ENCODE measurements at places on chromosomes 5 and 9.

- H3K36me3 ChIP-seq: no peaks in the 10 kb centered on the region
- no peaks in the 10 kb centered on the region for H3K27me3 ChIP-seq
- H3K4me3 ChIP-seq: no peak overlapping the region
- H3K4me1 ChIP-seq: peaks cover 1% of the 10 kb centered on the region
Measured at GRCh38 chr9:110308633-110309038, 29.0 kb downstream of the TXNDC8 start.

GRCh38 chr9:69444021-69444420, 119.0 kb downstream of the ENTREP1 start:
- H3K27me3 ChIP-seq: no peaks in the 10 kb centered on the region
- H3K4me3 ChIP-seq: no peak overlapping the region
- DNase-seq: no peak
- no peaks in the 10 kb centered on the region for H3K36me3 ChIP-seq
- no peaks in the 10 kb centered on the region for H3K4me1 ChIP-seq
- H3K27ac ChIP-seq: no peak overlapping the region

- peaks cover 10% of the 10 kb centered on the region for H3K4me1 ChIP-seq
- no peak overlapping the region for H3K27ac ChIP-seq
- H3K4me3 ChIP-seq: no peak overlapping the region
- H3K27me3 ChIP-seq: no peaks in the 10 kb centered on the region
- no peak for DNase-seq
Measured at GRCh38 chr5:56589481-56589860, 225.9 kb upstream of the MAP3K1 start.

DNA sequence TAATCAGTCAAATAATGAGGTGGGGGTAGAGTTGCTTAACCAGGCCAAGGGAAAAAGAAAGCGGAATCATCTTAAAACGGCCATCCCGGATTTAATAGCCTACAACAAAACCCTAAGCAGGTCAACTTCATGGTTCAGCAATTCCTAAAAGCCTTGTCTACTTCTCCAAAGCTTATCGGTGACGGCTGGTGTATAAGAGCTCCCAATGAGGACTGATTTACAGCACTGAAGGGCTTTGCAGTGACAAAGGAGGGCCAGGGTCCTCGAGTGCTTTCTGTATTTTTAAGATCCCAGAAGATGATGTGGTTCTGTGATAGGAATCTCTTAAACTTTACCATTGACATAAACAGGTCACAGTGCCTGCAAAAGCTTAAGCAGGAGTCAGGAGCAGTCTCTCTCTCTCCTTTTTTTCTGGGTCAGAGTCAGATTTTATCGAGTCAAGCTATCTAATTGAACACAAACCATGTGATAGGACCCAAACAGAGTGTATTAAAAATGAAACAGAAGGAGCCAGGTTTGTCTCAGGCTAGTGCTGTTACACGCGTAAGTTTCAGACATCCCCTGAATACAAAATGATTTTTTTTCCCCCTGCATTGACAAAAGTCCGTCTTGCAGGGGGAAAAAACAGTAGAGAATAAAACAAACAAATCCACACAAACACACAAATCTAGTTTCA, 663.6 kb upstream of the ZNF608 start:
- no peaks in the 10 kb centered on the region for H3K36me3 ChIP-seq
- no peaks in the 10 kb centered on the region for H3K27me3 ChIP-seq
- DNase-seq: no peak

GRCh38 chr9:133320421-133320881, 15.5 kb downstream of the SURF6 start:
- H3K27me3 ChIP-seq: no peaks in the 10 kb centered on the region
- no peak for DNase-seq
- H3K27ac ChIP-seq: no peak overlapping the region
- H3K36me3 ChIP-seq: no peaks in the 10 kb centered on the region

DNA sequence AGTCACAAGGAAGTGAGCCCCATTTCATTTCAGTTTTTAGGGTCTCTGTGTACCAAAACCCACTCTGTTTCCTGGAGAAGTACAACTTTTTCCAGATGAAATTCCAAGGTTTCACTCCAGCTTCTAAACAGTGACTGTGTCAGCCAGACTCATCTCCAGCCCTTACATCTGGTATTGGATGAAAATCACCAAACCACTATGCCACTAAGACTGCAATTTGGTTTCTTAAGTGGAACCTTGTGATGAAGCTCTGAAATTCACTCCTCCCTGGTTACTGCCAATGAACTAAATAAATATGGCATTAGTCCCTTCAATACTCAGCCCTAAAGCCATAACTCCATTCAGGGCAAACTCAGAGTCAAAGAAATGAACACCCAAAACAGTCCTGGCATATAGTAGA, 211.2 kb upstream of the DAPK1 start:
- peaks cover 5% of the 10 kb centered on the region for H3K4me1 ChIP-seq
- H3K27ac ChIP-seq: no peak overlapping the region
- DNase-seq: no peak
- no peaks in the 10 kb centered on the region for H3K27me3 ChIP-seq
- H3K36me3 ChIP-seq: no peaks in the 10 kb centered on the region
